Chondrocyte (in vitro differentiated cells): ENCODE measurements at places on chromosomes 5 and 9.
A peak's percentile ranks its signal among the peaks of the same experiment; 100 is the strongest.

GRCh38 chr9:4862506-4863250 lies 69.9 kb downstream of the RCL1 start:
- no peak for DNase-seq

- DNase-seq, result no peak
These were observed 397.1 kb downstream of the MAN2A1 start for GRCh38 chr5:110086658-110087388.

DNA sequence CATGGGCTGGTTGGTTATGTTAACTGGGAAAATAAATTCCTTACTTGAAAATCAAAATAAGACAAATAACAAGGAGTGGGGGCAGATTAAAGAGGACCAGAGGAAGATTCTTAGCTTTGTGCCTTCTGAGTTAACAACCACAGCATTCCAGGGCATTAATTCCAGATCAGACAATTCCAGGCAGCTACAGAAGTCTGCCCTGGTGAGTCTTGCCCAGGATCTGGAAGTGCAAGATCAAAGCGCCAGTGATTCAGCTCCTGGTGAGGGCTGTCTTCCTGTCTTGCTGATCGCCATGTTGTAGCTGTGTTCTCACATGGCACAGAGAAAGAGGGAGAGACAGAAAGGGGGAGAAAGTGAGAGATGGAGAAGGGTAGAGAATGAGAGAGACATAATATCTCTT lies 65.6 kb downstream of the ANXA2R start:
- DNase-seq, result no peak

DNA sequence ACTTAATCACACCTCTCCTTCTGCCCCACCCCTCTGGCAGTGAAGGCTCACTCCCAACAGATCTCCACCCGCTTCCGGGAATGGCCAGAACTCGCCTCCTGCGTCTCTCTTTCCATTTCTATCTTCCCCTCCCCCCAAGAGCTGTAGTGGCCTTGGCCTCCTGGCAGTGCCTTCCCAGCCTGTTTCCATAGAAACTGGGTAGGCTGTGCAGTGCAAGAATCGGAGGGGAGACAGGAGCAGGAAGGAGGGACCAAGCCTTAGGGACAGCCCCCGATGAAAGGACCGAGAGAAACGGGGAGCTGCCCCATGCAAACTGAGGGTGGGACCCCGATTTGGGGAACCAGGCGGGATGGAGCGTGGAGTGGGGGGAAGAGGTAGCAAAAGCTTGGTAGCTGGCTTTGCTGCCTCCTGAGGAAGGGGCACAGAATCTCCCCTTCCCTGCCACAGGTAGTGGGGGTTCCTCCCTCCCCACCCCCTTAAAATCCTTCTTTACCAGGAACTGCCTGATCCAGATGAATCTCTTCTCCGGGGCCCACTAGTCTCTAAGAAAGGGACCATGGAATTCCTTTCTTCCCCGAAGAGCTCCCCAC lies 4.5 kb upstream of the PCDH1 start:
- DNase-seq, result no peak

GRCh38 chr9:77960356-77961153 lies 71.1 kb downstream of the GNAQ start:
- DNase-seq, result no peak

GRCh38 chr5:14696057-14696456 lies 31.5 kb downstream of the OTULIN start:
- no peak for DNase-seq

DNA sequence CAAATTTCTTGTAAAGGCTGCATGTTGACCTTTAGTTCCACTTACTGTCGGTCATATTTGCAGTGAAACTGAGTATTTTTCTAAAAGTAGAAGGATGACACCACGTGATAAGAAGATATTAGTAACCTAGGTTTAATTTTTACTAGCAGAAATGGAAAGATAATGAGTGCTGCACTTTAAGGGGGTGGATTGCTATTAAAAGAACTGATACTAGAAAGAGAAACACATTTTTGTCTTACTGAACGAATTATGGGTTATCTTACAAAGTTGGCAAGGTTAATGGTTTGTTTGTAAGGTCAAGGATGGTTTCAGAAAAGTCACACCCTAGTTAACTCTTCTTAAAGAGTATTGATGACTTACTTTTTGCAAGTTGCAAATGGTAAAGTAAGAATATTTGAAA lies 2.4 kb downstream of the MACIR start:
- DNase-seq, result no peak

- DNase-seq, result no peak
These were observed 32.4 kb upstream of the CAST start for GRCh38 chr5:96629774-96630173.

- no peak for DNase-seq
These were observed 22.8 kb downstream of the C9orf50 start for GRCh38 chr9:129598089-129598596.

- DNase-seq, result no peak
These were observed 134.4 kb downstream of the MRPL36 start for GRCh38 chr5:1665231-1665630.

DNA sequence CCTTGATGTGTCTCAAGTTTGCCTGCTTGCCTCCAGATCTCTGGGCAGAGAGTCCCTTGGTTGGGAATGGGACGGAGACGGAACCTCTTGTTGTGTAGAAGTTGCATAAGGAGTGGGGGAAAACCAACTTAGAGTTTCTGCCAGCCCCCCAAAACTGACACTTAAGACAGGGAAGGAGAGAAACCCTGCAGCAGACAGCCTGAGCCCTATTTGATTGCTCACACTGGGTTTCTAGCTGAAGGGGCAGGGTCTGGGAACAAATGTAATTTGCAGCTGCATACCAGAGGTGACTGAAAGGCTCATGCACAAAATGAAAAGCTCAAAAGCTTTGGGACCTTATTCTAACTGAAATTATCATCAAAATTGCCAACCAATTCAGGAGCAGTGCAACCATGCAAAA lies 254.5 kb downstream of the RASEF start:
- DNase-seq, result no peak

- DNase-seq, result no peak
These were observed 522.3 kb upstream of the NUDT12 start for GRCh38 chr5:104084896-104085295.

DNA sequence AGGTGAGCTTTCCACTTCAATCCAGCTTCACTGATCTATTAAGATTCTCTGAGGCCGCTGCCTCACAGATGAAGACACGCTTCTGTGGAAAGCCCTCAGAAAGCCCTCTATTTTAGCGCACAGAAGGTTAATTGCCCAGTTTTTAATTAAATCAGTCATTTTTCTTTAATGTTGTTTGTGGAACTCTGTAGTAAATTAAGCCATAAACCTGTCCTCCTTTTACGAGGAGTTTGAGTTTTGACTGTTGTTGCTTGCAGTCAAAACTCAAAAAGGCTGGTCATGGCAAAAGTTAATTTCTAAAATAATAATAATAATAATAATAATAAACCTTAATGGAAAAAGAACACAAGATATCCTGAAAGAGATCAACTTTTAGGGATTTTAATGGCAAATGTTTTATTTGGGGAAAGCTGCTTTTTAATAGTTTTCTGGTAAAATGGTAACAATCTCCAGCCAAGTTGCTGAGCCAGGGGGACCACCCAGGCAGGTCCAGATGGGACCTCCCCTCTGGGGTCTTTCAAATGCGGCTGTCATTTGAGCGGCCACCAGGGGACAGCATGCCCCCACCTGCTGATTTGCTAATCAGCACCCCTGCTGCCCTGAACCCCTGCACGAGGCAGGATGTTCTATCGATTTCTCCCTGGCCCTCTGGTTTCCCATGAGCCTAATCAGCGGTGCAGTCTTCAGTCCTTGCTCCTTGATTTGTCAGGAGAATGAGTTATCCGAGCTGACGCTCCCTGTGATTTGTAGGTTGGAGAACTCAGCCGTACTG lies 247.2 kb downstream of the FSTL4 start:
- no peak for DNase-seq

DNA sequence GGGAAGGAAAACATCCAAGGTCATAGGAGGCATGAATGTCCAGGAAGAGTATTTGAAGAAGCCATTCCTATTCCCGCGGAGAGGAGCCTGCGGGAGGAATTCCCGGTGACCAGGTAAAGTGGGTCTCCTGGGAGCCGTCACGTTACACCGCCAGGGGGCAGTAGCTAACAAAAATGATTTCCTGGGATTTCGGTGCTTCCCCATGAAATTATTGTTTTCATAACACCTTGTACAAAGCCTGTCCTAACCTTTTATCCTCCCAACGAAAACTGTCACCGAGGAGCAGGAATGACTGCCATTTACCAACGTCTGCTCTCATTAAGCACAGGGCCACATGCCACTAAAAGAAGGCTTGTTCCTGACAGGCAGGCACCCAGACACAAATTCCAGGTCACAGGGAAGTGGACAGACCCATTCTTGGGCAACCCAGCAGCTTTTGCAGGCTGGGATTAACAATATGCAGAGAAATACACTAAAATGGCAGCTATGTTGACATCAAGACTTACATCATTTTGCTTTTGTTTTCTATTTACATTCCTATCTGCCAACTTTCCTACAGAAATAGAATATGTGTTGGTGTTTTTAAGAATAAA lies 41.2 kb upstream of the CTSL start:
- no peak for DNase-seq

GRCh38 chr5:131974622-131974955 lies 29.1 kb upstream of the MEIKIN start:
- DNase-seq, result no peak

DNA sequence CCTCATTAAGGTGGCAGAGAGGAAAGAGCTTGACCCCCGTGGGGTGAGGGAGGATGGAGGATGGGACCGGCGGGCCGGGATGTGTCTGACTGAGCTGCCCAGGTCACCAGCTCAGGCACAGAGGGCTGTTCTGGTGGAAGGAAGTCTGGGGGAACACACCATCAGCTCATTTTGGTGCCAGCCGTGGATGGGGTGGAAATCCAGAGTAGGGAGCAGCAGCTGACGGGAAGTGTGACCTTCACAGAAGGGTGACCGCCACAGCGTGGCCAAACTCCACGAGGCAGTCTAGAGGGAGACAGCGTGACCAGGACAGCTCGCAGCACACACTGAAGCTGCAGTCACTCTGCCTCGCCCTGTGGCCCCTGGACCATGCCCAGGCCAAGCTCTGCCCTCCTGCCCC lies 45.3 kb upstream of the PHYKPL start:
- peak; percentile 56 for DNase-seq
